Type B pancreatic cell (in vitro differentiated cells): ENCODE measurements at places on chromosomes 16 and 17.

DNA sequence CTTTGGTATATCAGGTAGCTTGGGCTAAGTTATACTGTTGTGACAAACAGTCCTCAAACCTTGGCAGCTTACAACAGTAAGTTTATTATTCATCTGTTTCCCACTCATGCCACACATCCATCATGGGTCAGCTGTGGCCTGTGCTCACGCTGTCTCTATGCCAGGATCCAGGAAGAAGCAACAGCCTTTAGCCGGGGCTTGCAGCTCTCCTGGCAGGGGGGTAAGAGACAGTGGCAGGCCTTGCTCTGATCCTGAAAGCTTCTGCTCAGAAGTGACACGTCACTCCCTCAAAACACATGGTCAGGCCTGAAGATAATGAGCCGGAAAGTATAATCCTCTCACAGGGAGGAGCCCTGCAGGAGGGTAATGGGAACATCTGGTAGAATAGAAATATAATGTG is 377.6 kb downstream of the CPPED1 start:
- peaks cover 5% of the 10 kb centered on the region for H3K4me1 ChIP-seq
- peak overlapping the region; percentile 64 for H3K27ac ChIP-seq
- H3K27me3 ChIP-seq: no peaks in the 10 kb centered on the region
- no peak overlapping the region for H3K4me3 ChIP-seq

DNA sequence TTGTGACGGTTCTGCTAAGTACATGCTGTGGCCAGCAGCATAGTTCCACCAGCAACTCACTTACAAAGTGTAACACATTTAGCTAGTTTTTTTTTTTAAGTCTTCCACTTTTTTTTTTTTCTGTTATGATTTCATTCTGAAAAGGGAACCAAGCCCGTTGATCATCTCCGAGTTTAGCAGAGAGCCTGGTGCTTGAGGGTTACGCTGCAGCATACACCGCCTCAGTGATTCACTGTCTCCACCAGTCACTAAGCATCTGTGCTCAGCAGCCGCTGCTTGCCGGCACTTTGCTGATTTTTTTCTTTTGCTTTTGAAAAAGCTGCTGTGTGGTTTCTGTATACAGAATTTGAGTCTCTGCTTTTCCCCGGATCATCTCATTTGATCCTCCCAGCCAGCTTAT is 194.5 kb upstream of the CDH13 start:
- no peak overlapping the region for H3K27ac ChIP-seq
- H3K4me1 ChIP-seq: no peaks in the 10 kb centered on the region
- no peaks in the 10 kb centered on the region for H3K36me3 ChIP-seq
- peaks cover 37% of the 10 kb centered on the region for H3K27me3 ChIP-seq
- H3K4me3 ChIP-seq: no peak overlapping the region

DNA sequence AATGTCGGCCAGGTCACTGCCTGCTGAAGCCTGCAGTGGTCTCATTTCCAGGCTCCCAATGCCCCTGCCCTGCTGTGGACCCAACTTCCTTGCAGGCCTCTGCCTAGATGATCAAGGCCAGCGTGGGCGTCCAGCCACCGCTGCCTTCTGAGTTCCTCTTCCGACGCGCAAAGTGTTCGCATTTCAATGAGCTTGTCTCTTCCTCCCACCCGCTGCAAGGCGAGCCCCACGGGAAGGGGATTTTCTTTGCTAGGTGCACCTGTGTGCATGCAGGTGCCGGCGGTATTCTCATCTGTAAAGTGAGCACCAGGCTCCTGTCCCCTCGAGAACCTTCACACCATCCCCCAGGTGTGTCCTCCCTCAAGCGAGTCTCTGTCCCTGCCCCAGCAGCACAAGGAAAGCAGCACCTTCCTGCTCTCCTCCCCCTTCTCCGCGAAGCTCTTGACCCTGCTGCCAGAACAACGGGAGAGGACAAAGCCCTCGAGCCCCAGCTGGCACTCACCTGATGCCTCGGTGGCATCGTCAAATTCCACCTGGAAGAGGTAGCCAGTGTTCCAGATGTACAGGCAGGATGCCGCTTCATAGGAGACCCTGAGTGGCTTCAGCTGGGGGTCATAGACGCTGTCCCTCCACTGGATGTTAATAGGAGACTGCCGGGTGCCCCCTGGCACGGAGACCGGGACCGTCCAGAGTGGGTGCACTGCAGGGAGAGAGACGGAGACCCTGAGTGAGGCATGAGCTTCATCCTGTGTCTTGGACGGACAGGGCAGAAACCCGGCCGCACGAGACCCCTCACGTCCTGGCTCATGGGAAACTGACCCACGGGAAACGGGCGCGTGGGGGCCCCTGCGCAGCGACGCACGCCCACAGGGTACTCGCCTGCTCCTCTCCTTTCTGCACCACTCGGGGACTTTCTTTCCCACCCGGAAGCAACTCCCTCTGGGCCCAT is 9.8 kb downstream of the CA5A start:
- no peaks in the 10 kb centered on the region for H3K27me3 ChIP-seq
- H3K4me3 ChIP-seq: no peak overlapping the region

GRCh38 chr17:74244548-74244947 is 29.5 kb upstream of the DNAI2 start:
- H3K36me3 ChIP-seq: no peaks in the 10 kb centered on the region
- no peak overlapping the region for H3K27ac ChIP-seq
- DNase-seq: no peak
- no peaks in the 10 kb centered on the region for H3K27me3 ChIP-seq

GRCh38 chr16:22635357-22635761 is 124.7 kb downstream of the NPIPB5 start:
- H3K27me3 ChIP-seq: peaks cover 18% of the 10 kb centered on the region
- H3K27ac ChIP-seq: no peak overlapping the region
- no peak overlapping the region for H3K4me3 ChIP-seq
- H3K4me1 ChIP-seq: no peaks in the 10 kb centered on the region

GRCh38 chr16:351804-352520 is 561 bp downstream of the AXIN1 start:
- peak overlapping the region; percentile 80 for H3K27ac ChIP-seq
- no peak for DNase-seq
- peaks cover 9% of the 10 kb centered on the region for H3K4me1 ChIP-seq
- peaks cover 6% of the 10 kb centered on the region for H3K36me3 ChIP-seq

GRCh38 chr16:3358871-3359270 is 3.2 kb downstream of the OR2C1 start:
- no peaks in the 10 kb centered on the region for H3K36me3 ChIP-seq

DNA sequence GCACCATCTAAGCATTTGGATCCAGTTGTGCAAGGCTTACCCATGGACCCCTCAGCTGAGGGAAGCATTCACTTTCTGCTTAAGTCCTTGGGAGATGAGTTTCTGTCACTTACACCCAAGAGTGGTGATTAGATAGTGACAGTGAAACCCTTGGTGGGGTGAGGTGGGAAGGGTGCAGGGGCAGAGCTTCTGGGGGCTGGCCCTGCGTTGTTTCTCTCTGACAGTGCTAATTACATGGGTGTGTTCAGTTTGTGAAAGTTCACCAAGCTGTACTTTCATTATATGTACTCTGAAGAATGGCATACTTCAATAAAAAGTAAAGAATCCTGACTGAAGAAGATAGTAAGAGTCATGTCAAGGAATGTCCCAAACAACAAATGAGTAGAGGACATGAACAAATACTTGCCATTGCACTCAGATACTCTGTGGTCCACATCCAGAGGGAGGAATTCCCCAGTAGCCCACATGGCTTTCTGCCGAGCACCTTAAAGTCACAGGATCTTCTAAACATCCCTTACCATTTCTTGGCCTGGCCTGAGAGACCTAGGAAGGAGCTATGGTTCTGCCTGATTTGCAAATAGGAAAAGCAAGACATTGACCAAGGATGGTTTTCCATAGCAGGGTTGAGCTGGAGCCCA is 8.4 kb downstream of the CHST6 start:
- H3K4me1 ChIP-seq: peaks cover 13% of the 10 kb centered on the region
- H3K27me3 ChIP-seq: peaks cover 4% of the 10 kb centered on the region
- peak overlapping the region; percentile 37 for H3K27ac ChIP-seq
- DNase-seq: no peak
- no peaks in the 10 kb centered on the region for H3K36me3 ChIP-seq

DNA sequence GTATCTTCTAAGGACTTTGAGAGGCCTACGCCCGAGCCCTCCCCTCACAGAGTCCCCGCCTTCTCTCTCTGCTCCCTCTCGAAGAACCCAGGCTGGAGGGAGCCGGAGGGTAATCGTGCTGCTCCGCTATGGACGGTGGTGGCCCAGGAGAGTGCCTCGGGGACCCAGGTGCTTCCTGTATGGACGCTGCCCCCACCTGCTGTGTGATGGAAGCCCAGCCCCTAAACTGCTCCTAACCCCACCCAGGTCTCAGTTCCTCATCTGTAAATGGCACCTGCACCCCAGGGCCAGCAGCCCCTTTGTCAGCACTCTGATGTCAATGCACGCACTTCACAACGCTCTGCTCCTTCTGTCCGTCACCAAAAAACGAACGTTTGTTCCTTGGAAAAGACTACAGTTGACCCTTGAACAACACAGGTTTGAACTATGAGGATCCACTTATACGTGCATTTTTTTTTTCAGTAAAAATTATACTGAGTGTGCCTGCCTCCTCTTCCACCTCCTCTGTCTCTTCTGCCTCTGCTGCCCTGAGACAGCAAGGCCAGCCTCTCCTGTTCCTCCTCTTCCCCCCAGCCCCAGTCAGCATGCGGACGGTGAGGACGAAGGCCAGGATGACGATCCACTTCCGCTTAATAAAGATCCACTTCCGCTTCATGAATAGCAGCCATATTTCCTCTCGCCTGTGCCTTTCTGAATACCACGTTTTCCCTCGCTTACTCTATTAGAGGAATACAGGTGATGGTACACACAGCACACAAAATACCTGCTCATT is 118.3 kb downstream of the BANP start:
- no peak overlapping the region for H3K27ac ChIP-seq
- H3K4me3 ChIP-seq: no peak overlapping the region
- peaks cover 5% of the 10 kb centered on the region for H3K4me1 ChIP-seq
- DNase-seq: no peak

- H3K27me3 ChIP-seq: peaks cover 34% of the 10 kb centered on the region
- peak overlapping the region; percentile 87 for H3K4me3 ChIP-seq
- peak overlapping the region; percentile 88 for H3K27ac ChIP-seq
Measured at GRCh38 chr17:2053380-2054261, 1.3 kb upstream of the HIC1 start.

DNA sequence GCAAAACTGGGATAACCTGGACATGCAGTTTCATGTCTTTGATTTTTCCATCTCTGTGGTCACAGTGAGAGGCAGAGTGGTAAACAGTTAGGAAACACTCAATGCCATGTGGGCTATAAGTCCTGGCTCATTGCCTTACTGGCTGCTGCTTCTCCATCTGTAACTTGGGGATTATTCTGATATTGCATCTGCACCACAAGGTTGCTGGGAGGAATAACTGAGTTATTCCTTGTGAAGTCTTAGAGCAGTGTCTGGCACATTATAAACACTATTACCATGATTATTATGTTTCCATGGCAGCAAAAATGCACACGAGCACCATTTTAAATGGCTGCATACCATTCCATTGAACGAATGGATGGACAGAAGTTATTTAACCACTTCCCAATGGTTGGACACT is 111.7 kb upstream of the CDH5 start:
- H3K4me3 ChIP-seq: no peak overlapping the region
- DNase-seq: no peak
- no peaks in the 10 kb centered on the region for H3K36me3 ChIP-seq
- H3K4me1 ChIP-seq: peaks cover 24% of the 10 kb centered on the region
- no peak overlapping the region for H3K27ac ChIP-seq

DNA sequence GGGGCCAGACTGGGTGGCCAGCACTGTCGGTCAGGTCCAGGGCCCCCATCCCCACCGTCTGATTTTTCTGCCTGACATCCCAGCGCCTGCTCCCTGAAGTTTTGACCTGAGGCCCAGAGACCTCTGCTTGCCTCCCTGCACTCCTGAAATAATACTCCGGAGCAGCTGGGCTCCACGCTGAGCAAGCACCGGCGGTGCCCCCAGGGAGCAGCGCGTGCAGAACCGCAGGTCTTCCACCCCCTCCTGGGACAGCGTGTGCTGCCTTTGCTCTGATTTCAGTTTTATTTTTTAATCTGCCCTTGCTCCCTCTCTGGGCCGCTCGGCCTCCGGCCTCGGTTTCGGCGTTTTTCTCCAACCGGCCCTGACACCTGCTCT is 132.4 kb upstream of the GSE1 start:
- peaks cover 4% of the 10 kb centered on the region for H3K27me3 ChIP-seq
- no peak for DNase-seq
- H3K4me3 ChIP-seq: peak overlapping the region; percentile 28
- H3K36me3 ChIP-seq: no peaks in the 10 kb centered on the region

GRCh38 chr17:80790981-80791742 is 200.5 kb upstream of the CHMP6 start:
- H3K36me3 ChIP-seq: peaks cover 11% of the 10 kb centered on the region
- no peak for DNase-seq
- no peak overlapping the region for H3K27ac ChIP-seq
- H3K27me3 ChIP-seq: no peaks in the 10 kb centered on the region

DNA sequence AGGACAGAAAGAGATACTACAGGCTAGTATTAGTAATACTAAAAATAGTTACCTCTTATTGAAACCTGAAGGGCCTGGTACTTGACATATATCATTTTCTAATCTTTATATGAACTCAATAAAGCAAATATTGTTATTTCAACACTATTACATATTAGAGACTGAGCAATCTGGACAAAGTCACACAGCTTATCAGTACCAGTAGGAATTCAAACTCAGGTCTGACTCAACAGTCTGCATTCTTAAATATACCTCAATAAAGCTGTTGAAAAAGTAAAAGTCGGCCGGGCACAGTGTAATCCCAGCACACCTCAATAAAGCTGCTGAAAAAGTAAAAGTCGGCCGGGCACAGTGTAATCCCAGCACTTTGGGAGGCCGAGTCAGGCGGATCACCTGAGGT is 67.4 kb downstream of the KANSL1 start:
- no peak for DNase-seq
- no peaks in the 10 kb centered on the region for H3K27me3 ChIP-seq
- peaks cover 58% of the 10 kb centered on the region for H3K4me1 ChIP-seq
- H3K4me3 ChIP-seq: no peak overlapping the region
- no peak overlapping the region for H3K27ac ChIP-seq

DNA sequence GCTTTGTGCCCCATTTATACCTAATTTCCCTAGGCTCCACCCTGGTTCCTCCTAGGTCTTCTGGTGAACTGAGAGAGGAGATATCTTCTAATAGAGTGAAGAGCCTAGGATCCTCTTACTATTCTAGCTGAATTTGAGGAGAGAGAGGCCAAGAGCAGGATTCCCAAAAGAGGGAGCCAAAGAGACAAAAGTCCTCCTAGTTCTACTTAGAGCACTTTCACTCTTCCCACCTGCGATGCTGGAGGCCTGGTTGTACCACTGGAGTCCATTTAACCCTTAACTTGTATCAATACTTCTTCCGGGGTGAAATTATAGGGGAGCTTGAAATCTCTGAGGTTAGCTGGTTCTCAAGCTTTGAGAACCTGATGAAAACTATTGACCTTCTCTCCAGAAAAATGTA is 3.4 kb upstream of the SSH2 start:
- peaks cover 1% of the 10 kb centered on the region for H3K4me1 ChIP-seq
- no peak overlapping the region for H3K4me3 ChIP-seq
- no peak for DNase-seq
- H3K36me3 ChIP-seq: no peaks in the 10 kb centered on the region
